Neuronal stem cell (in vitro differentiated cells): ENCODE measurements at places on chromosomes 6 and 20.
A peak's percentile ranks its signal among the peaks of the same experiment; 100 is the strongest.

DNA sequence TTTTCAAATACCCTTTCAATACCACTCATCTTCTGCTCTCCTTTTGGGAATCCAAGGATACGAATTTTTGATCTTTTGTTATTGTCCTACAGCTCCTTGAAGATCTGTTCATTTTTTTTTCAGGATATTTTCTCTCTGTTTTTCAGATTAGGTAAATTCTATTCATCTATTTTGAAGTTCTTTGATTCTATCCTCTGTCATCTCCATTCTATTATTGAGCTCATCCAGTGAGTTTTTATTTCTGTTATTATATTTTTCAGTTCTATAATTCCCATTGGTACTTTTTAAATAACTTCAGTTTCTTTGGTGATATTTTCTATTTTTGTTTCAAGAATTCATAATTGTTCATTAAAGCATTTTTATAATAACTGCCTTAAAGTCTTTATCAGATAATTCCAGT is 14.7 kb upstream of the ADTRP start:
- H3K4me1 ChIP-seq, result no peaks in the 10 kb centered on the region
- no peak for DNase-seq
- no peaks in the 10 kb centered on the region for H3K36me3 ChIP-seq
- H3K27me3 ChIP-seq, result no peaks in the 10 kb centered on the region
- no peak overlapping the region for H3K27ac ChIP-seq

DNA sequence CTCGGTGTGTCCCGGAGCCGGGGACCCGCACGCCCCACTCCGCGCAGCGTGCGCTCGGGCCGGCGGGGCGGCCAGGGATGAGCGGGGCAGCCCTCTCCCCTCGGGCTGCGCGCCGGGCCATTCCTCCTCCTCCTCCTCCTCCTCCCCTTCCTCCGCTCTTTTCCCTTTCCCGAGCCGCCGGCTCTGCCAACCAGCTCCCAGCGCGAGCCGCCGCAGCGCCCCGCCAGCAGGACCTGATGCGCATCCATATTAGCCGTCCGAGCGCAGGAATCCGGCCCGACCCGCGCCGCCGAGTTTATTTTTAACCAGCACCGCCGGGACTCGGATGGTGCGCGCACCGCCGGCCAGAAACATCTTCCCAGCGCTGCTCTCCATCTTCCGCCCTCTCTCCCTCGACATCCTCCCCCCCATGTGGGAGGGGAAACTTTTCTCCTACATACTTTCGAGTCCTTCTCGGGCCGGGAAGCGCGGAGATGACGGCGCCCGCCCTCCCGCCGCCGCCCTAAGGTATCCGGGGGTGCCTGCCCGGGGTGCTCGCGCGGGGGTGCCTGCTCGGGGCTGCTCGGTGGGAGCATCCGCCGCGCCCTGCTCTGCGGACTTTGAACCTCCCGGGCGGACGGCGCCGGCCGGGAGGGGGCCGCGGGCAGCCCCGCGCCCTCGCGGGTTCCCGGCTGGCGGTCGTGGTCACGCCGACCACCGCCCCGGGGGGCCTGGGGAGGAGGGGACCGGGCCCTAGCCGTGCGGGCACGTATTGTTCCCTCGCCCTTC is 619 bp downstream of the RREB1 start:
- H3K27me3 ChIP-seq, result no peaks in the 10 kb centered on the region
- H3K36me3 ChIP-seq, result no peaks in the 10 kb centered on the region
- DNase-seq, result peak; percentile 35
- H3K4me3 ChIP-seq, result peak overlapping the region; percentile 100
- peaks cover 9% of the 10 kb centered on the region for H3K4me1 ChIP-seq
- no peak overlapping the region for H3K27ac ChIP-seq

DNA sequence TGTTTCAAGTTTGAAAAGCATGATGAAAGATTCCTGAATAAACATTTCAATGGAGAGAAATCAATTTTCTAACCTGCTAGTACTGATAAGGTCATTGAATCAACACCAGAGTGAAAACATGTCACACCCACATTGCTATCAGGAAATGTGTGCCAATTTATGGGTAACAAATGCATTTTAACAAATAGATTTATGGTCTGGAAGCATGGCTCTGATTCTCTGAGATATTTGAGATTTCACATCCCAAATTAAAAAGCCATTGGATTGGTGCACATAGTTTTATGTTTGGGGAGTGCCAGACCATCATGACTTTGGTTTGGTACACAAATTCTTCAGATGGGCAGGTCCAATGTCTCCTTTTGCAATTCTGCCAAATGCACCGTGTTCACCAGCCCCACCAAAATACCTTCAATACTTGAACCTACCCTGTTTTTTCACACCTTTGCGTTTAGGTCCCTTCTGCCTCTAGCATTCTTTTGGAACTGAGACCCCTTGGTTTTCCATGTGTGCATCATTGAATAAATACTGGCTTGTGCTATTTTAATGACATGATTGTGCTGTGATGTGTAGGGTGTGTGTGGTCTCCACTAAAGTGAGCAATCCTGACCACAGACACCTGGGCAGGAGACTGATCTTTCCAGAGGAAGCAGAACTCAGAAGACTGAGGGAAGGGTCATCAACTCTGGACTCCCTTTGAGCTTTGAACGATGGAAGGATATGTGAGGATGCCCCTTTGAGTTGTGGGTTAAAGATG is 20.4 kb downstream of the IL20RA start:
- no peak for DNase-seq
- H3K27me3 ChIP-seq, result no peaks in the 10 kb centered on the region
- H3K27ac ChIP-seq, result no peak overlapping the region
- no peaks in the 10 kb centered on the region for H3K4me1 ChIP-seq

DNA sequence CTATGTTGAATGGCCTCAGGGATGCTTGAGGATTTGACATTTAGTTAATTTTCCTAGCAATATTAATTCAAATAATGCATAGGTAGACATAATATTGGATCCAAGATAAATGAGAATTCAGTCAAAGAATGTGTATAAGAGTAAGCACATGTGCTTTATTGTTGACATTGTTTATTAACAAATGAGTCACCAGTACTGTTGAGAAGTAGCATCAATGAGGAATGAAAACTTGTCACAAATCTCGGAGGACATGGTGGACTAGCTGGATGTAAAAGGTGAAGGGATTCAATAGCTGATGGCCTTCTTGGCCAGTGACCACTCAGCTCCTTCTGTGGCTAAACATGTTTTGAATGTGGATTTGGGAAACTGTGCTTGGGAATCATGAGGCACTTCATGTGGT is 1137.0 kb downstream of the HACE1 start:
- no peaks in the 10 kb centered on the region for H3K27me3 ChIP-seq
- no peaks in the 10 kb centered on the region for H3K36me3 ChIP-seq

GRCh38 chr6:70813885-70814284 is 143.0 kb downstream of the B3GAT2 start:
- no peaks in the 10 kb centered on the region for H3K36me3 ChIP-seq
- no peak overlapping the region for H3K4me3 ChIP-seq
- H3K4me1 ChIP-seq, result no peaks in the 10 kb centered on the region
- no peak for DNase-seq
- H3K27me3 ChIP-seq, result no peaks in the 10 kb centered on the region
- no peak overlapping the region for H3K27ac ChIP-seq

DNA sequence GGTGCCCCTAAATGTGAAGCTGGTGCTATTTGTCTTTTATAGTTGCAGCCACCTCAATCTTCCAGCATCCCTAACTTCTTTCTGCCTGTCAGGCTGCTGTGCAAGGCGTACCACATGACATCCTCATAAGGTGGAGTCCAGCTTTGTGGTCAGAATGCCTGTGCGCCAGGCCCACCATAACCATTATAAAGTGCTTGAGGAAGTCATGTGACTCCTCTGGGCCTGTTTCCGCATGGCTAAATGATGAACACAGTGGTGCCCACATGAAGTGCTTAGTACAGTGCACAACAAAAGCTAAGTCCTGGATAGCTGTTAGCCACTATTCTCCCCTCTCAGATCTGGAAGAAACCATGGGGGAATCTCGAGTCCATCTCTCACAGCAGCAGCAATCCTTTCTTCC is 75.6 kb downstream of the INSM1 start:
- no peak for DNase-seq
- H3K36me3 ChIP-seq, result no peaks in the 10 kb centered on the region
- H3K4me3 ChIP-seq, result no peak overlapping the region
- H3K27ac ChIP-seq, result no peak overlapping the region
- H3K27me3 ChIP-seq, result no peaks in the 10 kb centered on the region
- H3K4me1 ChIP-seq, result peaks cover 12% of the 10 kb centered on the region

GRCh38 chr20:4602297-4602631 is 119.4 kb upstream of the PRND start:
- no peaks in the 10 kb centered on the region for H3K4me1 ChIP-seq
- no peak overlapping the region for H3K4me3 ChIP-seq
- no peak for DNase-seq
- H3K27me3 ChIP-seq, result peaks cover 38% of the 10 kb centered on the region
- no peaks in the 10 kb centered on the region for H3K36me3 ChIP-seq

GRCh38 chr6:109315341-109316110 is 66.7 kb downstream of the CD164 start:
- H3K36me3 ChIP-seq, result no peaks in the 10 kb centered on the region
- no peak overlapping the region for H3K4me3 ChIP-seq
- H3K4me1 ChIP-seq, result peaks cover 3% of the 10 kb centered on the region
- H3K27me3 ChIP-seq, result no peaks in the 10 kb centered on the region
- no peak for DNase-seq
- H3K27ac ChIP-seq, result no peak overlapping the region

DNA sequence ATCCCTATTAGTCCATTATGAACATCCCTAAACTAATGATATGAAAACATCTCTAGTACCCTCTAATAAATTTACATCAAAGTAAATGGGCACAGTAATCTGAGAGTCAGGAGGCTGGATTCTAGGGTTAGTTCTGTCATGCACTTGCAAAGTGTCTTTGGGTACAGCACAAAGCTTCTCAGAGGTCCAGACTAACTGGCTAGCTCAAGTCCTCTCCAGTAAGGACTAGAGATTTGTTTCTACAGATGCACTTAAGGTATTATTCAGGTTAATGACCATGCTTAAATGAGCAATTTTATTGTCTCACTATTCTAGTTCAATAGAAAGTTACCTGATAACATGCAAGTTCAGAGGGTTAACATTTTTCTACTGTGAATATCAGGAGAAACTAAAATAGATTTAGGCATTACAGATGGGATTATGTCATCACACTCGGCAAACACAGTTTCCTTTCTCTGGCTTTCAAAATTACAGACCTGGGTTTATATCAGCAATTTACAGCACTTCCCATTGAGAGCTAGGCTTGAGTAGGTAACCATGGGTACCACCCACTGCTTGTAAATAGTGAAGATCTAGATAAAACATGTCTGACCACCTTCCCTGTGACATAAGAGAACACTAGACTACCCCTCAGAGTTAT is 402.9 kb upstream of the RUNX2 start:
- DNase-seq, result no peak
- no peaks in the 10 kb centered on the region for H3K27me3 ChIP-seq

- H3K27me3 ChIP-seq, result no peaks in the 10 kb centered on the region
- peak overlapping the region; percentile 90 for H3K27ac ChIP-seq
- DNase-seq, result peak; percentile 72
- no peak overlapping the region for H3K4me3 ChIP-seq
Observed at GRCh38 chr20:46349035-46349741, 40.9 kb upstream of the CDH22 start.

GRCh38 chr20:10911298-10911697 is 237.5 kb upstream of the JAG1 start:
- H3K27ac ChIP-seq, result no peak overlapping the region
- DNase-seq, result no peak
- H3K36me3 ChIP-seq, result no peaks in the 10 kb centered on the region
- H3K27me3 ChIP-seq, result no peaks in the 10 kb centered on the region
- H3K4me3 ChIP-seq, result no peak overlapping the region

- peaks cover 62% of the 10 kb centered on the region for H3K27me3 ChIP-seq
- H3K27ac ChIP-seq, result no peak overlapping the region
- H3K4me1 ChIP-seq, result peaks cover 5% of the 10 kb centered on the region
Observed at GRCh38 chr6:150036081-150036480, 10.7 kb upstream of the RAET1L start.

GRCh38 chr6:43274916-43275597 is 23.0 kb upstream of the SLC22A7 start:
- H3K4me1 ChIP-seq, result peaks cover 24% of the 10 kb centered on the region
- H3K4me3 ChIP-seq, result peak overlapping the region; percentile 73
- peaks cover 18% of the 10 kb centered on the region for H3K27me3 ChIP-seq
- no peak overlapping the region for H3K27ac ChIP-seq
- no peaks in the 10 kb centered on the region for H3K36me3 ChIP-seq

DNA sequence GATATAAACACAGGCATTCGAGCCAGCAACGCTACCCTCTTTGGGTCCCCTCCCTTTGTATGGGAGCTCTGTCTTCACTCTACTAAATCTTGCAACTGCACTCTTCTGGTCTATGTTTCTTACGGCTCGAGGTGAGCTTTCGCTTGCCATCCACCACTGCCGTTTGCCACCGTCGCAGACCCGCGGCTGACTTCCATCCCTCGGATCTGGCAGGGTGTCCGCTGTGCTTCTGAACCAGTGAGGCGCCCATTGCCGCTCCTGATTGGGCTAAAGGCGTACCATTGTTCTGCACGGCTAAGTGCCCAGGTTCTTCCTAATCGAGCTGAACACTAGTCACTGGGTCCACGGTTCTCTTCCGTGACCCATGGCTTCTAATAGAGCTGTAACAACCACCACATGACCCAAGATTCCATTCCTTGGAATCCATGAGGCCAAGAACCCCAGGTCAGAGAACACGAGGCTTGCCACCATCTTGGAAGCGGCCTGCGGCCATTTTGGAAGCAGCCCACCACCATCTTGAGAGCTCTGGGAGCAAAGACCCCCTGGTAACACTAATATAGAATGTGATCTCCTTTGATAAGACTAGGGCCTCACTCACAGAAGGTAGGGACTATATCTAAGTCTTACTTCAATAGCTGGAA is 973 bp downstream of the UBD start:
- H3K4me1 ChIP-seq, result no peaks in the 10 kb centered on the region
- peaks cover 9% of the 10 kb centered on the region for H3K27me3 ChIP-seq
- H3K27ac ChIP-seq, result no peak overlapping the region
- no peaks in the 10 kb centered on the region for H3K36me3 ChIP-seq
- H3K4me3 ChIP-seq, result no peak overlapping the region

- H3K36me3 ChIP-seq, result no peaks in the 10 kb centered on the region
- no peaks in the 10 kb centered on the region for H3K4me1 ChIP-seq
- DNase-seq, result no peak
- no peak overlapping the region for H3K4me3 ChIP-seq
- no peaks in the 10 kb centered on the region for H3K27me3 ChIP-seq
Observed at GRCh38 chr6:169837529-169838250, 86.3 kb downstream of the ERMARD start.

- H3K27me3 ChIP-seq, result no peaks in the 10 kb centered on the region
- H3K4me3 ChIP-seq, result no peak overlapping the region
- no peaks in the 10 kb centered on the region for H3K4me1 ChIP-seq
Observed at GRCh38 chr20:8246153-8246552, 114.1 kb downstream of the PLCB1 start.
